Smooth muscle cell of the brain vasculature (primary cell): ENCODE measurements at places on chromosomes 1 and 21.

GRCh38 chr1:10592373-10592772, 117.6 kb downstream of the PEX14 start:
- no peak for DNase-seq

DNA sequence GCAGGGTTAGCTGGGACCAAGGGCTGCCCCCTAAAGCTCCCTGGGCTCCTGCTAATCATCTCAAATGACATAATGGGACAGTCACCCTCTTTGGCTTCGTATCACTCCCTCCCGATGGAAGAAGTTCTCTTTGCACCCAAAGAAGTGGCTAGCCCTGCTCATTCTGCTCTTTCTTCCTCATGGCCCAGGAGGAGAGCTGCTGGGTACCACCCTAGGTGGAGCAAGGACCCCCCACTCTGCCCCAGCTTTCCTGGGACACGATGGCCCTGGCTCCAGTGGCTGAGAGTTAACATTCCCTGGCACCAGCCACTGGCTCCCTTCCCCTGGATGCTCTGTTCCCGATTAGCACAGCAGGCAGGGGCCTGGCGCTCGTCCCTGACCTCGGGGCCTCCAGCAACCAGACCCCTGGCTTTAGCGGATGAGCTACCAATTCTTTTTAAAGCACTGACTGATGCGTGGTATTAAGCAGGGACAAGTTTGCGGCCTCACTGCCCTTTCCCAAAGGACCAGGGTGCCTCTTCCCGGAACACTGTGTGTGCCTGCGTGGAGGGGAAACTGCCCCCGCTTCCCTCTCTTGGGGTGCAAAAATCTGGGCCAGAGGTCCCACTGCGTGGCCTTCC, 1.2 kb downstream of the MYOM3 start:
- no peak for DNase-seq

DNA sequence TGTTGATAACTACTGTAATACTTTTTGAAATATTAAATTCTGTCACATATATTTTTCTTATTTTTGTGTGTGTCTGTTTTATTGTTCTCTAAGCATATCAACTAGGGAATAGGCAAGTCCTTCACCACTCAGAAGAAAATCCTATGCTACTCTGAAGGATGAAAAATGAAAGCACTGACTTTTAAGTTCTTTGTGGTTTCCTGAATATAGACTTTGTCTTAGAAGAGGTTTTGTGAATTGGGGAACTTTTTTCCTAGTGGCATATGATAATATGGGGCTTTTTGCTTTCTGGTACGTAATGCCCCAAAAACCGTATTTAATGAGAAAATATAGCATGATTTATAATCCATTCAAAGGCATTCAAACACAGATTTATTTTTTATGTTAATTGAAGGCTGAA, 136.0 kb downstream of the SNX7 start:
- no peak for DNase-seq

DNA sequence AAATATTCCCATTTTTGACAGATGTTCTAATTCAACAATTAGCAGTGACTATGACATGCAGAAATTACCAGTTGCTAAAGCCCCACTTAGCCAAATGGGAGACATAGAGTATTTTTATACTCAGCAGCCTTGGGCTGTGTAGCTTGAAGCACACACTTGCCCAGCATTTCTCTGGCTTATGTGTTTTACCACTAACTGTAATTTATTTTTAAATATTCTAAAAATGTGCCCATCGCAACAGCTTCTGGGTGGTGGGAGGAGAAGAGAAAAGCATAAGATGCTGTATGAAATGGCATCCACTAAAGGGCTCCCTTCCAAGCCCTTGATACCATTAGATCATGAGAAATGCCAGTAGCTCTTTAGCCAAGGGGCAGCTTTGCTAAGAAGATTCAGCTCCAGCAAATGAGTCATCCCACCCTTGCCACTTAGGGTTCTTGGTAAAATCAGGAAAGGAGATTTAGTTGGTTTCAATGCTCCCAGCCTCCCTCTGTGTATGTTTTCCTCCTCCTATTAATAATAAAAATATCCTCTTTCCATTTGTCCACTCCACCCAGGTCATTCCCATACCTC, 462.7 kb upstream of the DEPDC1 start:
- no peak for DNase-seq

- no peak for DNase-seq
These were observed 29.7 kb downstream of the PADI2 start for GRCh38 chr1:17089506-17089905.

- no peak for DNase-seq
These were observed 4.2 kb downstream of the PPP1R15B start for GRCh38 chr1:204407295-204407971.
